T-helper 2 cell treated with Interferon-gamma antibody and Interleukin-4, amounts not matched to agents 5 μg/mL and 100 μg/mL, for 36 hours (primary cell): ENCODE measurements at places on chromosomes 1 and 21.

DNA sequence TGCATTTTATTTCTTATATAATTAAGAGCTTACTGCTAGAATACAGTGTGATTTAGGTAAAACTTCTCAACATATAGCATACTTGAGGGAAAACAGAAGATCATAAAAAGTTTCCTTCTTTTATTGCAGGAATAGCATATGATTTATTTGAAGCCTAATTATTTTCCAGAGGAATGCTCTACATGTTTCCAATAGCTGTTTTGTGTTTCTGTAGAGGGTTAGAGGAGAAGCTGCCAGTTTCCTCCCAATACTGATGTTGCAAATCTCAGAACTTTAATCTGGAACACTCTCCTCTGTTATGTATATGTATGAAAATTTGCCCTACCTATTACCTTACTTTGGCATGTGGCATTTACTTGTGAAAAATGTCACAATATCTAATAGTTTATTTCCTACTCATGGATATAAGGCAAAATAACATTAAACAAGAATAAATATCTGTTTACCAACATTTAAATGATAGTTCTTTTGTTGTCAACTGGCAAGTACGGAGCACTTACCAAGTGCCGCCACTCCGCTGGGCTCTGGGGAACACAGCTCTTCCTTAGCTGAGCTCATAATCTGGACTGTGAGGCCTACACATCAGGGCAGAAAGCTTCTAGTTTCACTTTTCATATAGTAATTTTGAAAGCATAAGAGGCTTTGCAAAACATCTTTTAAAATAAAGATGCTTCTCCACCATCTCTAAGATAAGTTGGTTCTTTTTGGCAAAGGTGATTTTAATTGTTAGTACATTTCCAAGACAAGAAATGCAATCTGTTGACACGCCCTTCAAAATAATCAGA is 239.8 kb upstream of the C1orf105 start:
- peak; percentile 36 for DNase-seq

DNA sequence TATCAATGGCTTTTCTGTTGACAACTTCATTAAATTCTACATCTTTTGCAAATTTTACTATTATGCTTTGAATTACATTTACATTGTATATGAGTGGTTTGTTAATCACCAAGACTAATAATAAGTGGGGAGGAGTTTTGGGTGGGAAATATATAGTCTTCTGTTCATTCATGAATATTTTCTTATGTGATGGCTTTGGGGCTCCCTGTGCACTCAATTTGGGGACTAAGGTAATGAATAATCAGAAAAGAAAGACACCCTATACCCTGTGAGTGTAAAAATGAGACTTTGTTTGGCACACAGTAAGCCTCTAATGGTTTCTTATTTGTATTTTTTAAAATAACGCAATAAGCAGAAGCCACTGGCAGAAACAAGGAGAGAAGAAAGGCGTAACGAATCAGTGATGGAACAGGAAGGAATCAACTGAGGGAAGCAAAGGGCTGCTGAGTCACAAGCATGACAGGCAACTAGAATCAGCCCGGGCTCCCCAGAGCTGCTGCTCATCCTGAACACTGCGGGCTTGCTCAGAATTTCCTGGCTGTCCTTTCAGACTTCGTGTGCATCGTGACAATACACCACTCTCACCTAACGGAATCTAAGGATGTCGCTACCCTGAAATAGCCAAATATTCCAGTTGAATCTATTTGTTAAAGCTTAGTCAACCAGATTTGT is 20.8 kb upstream of the RGS2 start:
- DNase-seq, result no peak

- DNase-seq, result no peak
These were observed 9.4 kb upstream of the ATP6V1G3 start for GRCh38 chr1:198549866-198550265.

- no peak for DNase-seq
These were observed 1.5 kb downstream of the EPRS1 start for GRCh38 chr1:220044678-220045355.

DNA sequence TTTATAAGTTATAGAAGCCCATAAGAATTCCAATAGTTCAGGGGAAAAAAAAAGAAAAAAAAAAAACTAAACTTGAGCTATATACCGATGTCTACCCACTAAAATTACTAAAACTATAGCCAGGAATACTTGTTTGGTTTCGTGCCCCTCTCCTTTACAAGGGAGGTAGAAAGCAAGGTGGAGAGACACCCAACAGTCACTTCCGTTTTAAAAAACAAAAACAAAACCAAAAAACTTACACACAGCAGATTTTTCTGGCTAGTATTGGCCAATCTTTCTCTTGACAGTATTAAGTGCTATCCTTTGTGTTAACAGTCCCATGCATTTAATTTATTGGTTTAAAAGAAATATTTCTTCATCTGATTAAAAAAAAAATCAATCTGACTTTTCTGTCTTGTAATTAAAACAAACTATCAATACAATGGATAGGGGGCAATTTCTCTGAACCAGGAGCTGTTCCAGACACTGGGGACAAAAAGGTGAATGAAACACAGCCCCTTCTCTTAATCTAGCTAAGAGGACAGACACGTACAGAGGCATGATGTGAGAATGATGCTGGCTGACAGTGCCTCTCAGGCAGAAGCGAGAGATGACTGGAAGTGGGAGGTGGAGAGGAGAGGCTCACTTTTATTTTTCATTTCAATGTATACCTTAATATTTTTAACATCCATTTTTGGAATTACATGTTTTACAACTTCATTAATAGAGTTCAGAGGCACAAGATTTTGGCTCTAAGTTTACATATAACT is 214.8 kb downstream of the RERE start:
- DNase-seq, result peak; percentile 32

- DNase-seq, result no peak
These were observed 8.7 kb downstream of the WRAP73 start for GRCh38 chr1:3641046-3641760.

DNA sequence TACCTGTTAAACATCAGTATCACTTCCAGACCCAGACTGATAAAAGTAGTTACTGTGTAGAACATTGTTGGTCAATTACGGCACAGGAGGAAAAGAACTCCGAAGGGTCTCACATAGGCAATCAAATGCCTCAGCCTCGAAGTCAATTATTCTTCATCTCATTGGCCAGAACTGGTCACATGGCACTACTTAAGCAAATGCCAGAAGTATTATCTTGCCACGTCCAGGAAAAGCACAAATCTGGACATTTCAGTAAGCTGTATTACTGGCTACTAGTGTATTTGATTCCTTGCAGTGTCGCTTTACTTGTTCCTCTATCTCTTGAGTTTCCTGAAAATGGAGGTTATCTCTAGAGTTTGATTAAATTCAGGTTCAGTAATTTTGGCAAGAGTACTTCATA is 24.4 kb downstream of the DIO1 start:
- no peak for DNase-seq

DNA sequence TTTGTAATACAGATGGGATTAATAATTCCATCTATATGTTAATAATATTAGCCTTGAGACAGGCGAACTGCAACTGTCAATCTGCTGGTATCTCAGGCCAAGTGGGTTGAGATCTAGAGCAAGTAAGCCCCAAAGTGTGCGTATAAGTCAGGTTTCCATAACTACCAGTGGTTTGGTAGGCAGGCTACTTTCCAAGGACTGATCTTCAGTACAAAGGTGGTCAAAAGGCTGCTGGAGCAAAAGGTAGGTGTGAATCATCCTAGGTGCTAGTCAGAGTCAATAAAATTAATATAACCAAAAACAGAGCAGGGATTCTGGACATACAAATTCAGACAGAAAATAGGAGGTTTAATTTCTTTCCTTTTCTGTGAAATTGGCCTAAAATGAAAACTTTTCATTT is 328.0 kb downstream of the TGFB2 start:
- no peak for DNase-seq
